ENCODE measurements at places on chromosomes 2 and 18.

GRCh38 chr18:13281406-13281805, 62.8 kb downstream of the LDLRAD4 start:
- DNase-seq, result no peak

GRCh38 chr2:65413106-65413505, 19.3 kb downstream of the SPRED2 start:
- no peak for DNase-seq

DNA sequence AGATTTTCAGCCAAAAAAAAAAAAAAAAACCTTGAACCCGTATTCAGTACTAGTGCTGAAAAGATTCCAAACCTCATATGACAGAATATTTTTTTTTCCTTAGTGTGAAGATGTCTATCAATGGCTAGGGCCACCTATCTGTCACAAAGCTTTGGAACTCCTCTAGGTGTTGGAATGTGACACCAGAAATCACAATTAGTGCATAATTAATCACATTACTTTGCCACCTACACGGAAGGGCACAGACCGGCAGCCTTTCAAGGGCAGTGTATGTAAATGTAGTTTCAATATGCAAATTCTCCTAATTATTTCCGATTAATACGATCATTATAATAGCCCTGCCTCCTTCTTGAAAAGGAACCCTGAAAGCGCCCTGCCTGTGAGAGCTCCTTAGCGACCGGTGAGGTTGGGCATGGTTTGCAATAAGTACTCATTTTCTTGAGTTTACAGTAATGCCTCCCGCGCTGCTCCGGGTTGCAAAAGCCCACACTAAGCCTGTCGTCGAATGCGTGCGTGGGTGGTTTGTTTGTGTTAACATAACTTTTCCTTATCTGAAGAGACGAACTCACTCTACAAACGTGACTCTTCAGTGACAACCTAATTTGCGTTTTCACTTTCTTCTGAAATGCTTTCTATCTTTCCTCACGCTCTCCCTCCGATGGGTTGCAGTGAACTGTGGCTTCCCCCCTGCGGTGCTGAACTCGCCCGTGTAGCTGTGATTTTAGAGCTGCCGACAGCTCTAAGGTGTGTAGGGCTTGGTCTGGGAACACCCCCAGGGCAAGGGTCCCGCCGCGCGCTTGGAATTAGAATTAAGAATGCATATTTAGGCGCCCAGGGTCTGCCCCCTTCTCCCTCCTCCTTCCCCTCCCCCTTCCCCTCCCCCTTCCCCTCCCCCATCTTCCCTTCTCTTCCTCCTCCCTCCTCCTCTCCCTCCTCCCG, 765 bp upstream of the ID2 start:
- peak; percentile 92 for DNase-seq

DNA sequence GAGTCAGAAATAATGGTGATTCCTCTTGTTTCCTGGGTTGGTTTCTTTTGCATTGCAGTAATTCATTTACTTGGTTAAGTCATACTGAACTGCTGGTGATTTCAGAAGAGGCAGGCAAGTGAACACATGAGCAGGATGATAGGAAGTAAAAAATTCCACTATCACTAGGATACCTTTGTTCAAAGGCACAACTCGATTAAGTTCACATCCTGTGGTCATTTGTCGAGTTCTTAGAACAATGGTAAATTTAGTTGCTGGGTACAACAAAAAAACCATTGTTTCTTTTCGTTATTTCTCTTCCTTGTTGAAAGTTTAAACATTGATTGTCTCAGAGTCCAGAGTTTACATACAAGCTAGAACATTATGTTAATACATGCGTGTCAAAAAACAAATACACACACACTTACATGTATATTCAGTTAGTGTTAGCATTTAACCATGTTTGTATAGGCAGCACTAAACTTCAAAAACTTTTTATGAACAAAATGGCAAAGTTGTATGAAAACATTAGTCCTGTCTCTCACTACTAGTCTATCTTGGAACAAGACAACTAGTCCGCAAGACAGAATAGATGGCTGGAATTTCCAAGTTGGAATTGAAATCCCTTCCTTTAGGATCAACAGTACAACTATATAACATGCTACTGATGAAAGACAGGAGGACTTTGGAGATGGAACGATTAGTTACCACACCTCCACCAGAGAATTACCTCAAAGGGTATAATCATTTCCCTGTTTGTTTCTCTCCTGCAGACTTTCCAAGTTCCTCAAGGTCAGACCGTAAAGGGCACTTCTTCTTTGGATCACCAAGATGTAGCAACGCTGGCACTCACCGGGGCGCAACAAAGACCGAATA, 26.2 kb downstream of the STK39 start:
- DNase-seq, result no peak

- DNase-seq, result no peak
These were observed 294.5 kb downstream of the PRKCE start for GRCh38 chr2:45946023-45946422.

GRCh38 chr2:192773044-192773443, 578.3 kb upstream of the TMEFF2 start:
- no peak for DNase-seq

DNA sequence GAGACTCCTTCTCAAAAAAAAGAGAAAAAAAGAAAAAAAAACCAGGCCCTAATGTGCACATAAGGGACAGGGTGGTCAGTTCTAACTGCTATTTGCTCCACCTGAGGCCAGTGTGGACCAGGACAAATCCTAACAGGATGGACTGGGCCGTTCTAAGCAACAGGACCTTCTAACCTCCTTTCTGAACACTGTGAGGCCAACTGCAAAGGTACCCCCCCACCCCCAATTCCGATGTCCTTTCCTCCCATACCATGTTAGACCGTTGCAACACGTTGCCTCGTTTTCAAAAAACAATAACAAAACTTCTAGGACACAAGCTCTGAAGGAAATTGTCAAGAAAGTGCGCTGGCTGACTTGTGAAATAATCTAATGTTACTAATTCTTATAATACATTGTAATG, 1.2 kb downstream of the THAP4 start:
- no peak for DNase-seq

DNA sequence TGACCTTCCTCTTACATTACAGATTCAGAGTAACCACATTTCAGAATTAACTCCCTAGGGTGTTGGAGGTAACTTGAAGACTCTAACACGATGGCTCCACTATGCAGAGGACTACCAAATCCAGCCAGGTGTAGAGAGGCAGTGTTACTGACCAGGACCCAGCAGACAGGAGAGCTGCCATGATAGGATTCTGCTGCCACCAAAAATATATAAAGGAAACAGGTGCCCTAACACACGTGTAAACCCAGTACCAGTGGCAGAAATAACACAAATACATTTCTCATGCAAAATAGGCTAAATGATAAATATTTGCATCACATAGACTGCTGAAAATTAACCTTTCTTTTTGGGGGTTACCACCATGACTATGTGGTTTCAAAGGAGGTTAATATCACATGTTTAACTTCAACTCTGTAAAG, 7.0 kb downstream of the ZBTB14 start:
- DNase-seq, result no peak

GRCh38 chr2:220513573-220514288, 886.3 kb downstream of the SLC4A3 start:
- DNase-seq, result no peak

DNA sequence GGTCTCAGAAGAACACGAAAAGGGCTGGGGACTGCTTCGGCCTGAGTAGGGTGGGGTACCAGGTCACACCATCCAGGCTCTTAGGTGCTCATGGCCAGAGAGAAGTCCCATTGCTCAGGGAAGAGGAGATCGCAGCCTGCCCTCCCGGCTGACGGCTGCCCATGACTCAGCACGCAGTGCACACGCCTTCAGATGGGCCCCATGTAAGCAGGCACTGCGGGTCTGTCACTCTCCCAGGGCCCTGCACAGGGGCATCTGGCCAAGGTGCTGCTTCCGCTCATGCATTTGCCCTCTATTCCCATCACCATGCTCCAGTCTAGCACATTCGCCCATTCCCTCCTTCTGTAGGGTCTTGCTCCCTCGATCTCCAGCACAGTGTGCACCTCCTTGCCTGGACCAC, 34.7 kb downstream of the SFXN5 start:
- DNase-seq, result no peak

GRCh38 chr2:152427902-152428301, 92.9 kb downstream of the FMNL2 start:
- DNase-seq, result no peak

DNA sequence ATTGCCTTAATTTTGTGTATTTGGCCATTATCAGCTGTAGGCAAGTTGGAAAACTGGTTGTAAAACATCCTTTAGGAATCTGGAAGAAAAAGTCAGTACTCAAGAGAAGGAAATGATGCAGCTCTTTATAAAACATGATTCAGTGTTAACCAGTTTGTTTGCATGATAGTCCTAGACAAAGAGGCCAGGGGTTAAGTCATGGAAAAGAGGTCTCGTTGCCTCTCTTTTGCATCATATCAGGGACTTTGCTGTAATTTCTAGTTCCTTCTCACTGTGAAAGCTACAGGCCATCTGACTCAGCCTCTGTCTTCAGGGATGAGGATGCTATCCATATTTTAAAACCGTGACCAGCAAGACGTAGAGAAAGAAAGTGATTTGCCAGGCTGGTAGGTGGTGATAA, 38.0 kb downstream of the NPAS2 start:
- DNase-seq, result no peak

DNA sequence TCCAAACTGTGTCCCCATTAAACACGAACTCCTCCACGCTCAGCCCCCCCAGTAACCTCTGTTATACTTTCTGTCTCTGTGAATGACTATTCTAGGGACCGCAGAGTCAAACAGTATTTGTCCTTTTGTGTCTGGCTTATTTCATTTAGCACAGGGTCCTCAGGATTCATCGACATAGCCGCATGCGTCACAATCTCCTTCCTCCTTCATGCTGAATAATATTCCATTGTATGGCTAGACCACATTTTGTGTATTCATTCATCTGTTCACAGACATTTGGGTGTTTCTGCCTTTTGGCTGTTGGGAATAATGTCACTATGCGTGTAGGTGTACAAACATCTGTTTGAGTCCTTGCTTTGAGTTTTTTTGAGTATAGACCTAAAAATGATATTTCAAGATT, 80.9 kb downstream of the SH3RF3 start:
- no peak for DNase-seq

DNA sequence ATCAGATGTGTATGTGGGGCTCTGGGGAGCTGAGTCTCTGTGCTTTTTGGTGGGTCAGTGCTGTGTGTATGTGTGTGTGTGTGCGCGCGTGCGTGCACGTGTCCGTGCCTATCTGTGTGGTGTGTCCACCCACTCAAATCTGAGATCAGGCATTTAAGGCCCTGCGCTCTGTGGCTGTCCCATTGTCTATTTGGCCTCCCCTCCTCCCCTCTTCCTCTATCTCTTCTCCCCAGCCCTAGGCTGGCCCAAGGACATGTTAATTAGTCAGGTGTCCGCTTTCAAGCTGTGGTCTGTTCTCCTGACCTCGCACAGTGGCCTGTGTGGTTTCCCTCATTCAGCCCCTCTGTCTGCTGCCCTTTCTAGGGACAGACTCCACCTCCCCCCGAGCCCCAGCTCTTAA, 136.4 kb downstream of the DYSF start:
- no peak for DNase-seq

DNA sequence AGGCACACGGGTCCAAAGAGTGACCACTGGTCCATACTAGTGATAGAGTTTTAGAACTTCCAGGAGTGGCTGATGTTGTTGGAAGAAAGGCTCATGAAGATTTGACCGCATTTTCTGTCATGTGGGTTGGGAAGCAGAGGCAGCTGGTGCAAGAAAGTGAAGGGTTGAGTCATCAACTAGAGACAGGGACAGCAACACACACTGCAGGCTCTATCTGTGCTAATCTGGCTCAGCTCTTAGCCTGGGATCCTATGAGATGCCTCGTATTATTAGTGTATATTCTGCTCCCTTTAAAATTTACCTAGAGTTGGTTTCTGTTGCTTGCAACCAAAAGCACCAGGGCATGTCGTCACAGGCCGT, 2.5 kb upstream of the SH3RF3 start:
- no peak for DNase-seq

- no peak for DNase-seq
These were observed 142.3 kb upstream of the TANK start for GRCh38 chr2:161017780-161018470.

GRCh38 chr2:12302140-12302539, 414.6 kb upstream of the TRIB2 start:
- DNase-seq, result no peak

GRCh38 chr2:120315367-120316033, 30.4 kb upstream of the INHBB start:
- no peak for DNase-seq
